ENCODE measurements at places on chromosomes 4 and X.

GRCh38 chr4:85362550-85362949 lies 112.4 kb upstream of the ARHGAP24 start:
- no peak for DNase-seq

DNA sequence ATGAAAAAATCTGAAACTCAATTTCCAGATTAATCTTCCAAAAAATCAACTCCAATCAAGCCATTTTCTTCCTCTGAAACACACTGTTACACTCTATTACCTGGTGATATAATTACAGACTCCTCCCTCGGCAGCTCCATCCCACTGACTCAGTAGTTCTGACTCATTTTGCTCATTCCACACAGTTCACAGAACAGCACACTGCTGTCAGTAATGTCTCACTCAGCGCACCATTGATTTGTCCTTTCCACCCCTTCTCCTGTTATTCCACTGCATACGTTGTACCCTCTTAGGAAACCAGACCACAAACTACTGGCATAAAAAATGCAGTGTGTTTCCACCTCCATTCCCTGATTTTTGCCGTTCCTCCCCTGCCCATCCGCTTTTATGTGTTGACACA lies 212.7 kb downstream of the SLIT2 start:
- DNase-seq: peak; percentile 68

DNA sequence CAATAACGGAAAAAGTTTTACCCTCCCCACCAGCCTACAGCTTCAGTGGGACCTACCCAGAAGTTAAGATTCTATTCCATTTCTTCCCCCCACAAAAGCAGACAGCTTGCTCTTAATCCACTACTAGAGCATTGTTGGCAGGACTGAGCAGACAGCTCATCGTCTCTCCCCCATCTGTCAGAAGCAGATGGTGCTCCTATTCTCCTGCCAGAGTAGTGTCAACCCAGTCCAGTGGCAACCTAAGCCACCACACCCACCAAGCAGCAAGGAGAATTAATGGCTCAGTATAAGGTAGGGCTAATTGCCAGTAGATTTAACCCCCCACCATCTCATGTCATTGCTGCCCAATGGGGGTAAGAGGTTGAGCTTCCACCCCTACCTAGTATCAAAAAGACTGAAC lies 62.0 kb downstream of the AWAT2 start:
- DNase-seq: no peak

DNA sequence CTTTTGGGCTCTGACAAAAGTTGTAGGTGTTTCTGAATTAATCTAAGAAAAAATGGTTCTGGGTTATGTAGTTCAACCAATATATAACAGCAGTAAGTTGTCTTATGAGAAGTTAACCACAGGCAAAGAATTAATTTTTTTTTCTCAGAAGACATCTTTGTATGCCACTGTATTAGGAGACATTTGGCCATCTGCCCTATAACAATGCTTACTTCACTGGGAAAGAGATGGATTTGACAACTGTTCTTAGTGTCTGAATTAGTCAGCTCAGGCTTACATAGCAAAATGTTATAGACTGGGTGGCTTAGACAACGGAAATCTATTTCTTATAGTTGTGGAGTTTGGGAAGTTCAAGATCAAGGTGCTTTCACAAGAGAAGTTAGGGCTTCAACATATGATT lies 508.1 kb downstream of the STIM2 start:
- DNase-seq: no peak

GRCh38 chrX:112577146-112577545 lies 102.6 kb downstream of the LHFPL1 start:
- peak; percentile 1 for DNase-seq

- no peak for DNase-seq
Observed at GRCh38 chrX:23851544-23851943, 56.2 kb downstream of the APOO start.

DNA sequence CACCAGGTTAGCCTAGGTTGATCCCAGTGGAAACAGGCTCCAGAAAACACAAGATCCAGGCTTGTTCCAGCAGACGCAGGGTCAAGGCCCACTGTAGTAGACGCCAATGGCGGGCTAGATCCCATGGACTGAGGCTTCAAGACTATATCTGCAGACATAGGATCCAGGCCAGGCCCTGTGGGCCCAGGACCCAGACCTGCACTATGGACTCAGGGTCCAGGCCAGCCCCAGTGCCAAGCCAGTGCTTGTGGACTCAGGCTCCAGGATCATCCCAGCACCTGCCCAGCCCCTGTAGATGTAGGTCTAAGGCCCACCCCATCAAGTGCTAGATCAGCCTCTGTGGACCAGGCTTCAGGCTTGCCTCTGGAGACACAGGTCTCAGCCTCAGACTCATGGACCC lies 300.9 kb downstream of the CHIC1 start:
- no peak for DNase-seq

DNA sequence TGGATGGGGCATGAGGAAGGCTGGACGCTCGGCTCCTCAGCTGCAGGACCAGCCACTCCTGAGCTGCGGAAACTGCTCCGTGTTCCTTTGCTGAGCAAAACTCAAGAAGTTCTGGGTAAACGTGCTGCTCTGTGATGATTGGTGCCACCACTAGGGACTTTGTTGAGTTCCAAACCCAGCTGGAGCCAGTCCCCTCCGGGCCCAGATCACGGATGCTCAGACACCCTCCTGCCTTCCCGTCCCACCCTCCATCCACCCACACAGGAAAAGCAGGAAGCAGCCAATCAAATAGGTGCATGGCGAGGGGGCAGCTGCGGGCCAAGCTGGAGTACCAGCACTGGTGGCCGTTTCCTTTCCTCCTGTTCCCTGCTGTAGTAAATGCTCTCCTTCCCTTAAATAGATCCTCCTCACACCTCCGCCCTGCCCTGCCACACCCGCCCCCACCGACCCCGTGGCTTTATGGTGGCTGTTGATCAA lies 68.0 kb downstream of the ADRA2C start:
- DNase-seq: no peak

GRCh38 chr4:87011340-87012034 lies 76.7 kb downstream of the AFF1 start:
- peak; percentile 84 for DNase-seq

DNA sequence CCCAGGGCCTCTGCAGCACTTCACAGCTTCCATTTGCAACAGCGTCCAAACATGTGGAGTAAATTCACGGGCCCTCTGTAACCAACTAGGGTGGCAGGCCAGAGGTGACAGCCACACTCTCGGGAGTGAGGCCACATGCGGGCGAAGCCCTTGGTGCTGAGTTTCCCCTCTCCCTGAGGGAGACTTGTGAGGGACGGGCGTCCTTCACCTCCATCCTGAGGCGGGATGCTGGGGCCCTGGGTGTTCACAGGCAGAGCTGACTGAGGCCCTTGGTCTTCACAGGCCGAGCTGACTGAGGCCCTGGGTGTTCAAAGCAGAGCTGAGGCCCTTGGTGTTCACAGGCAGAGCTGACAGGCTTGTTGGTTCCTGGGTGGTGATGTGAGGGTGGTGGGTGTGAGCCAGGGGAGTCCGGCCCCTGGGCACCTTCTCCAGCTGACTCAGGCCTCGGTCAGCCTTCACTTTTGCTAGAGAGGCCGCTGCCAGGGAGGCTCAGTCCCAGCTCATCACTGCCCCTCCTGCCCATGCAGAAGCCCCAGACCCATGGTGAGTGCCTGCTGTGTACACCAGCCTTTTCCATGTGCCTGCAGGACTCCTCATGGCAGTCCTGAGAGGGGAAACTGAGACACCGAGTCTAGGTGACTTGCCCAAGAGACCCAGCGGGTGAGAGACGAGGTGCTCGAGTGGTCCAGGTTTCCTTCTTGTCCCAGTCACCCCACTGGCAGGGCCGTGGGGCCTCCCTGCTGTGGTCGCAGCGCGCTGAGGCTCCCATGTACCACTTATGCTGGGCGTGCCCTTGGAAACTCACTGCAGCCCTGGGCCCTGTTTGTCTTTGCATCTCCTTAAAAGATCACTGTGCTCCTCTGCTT lies 8.5 kb downstream of the WFS1 start:
- DNase-seq: no peak

DNA sequence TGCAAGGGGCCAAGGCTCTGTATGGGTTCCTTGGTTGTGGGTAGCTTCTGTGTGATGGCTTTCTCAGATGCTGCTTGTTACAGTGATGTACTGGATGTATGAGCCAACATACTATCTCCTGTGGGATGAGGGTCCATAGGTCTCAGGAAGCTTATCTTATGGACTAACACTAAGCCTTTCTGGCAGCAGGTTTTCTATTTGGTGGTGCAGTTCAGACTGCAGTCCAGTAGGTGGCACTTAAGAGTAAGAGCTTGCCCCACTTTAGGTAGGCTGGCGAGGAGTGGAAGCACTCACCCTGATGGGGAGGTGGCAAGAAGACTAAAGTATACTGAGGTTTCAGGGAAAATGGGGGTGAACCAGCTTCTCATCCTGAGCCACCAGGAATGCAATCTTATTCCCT lies 306.7 kb upstream of the MAOA start:
- peak; percentile 1 for DNase-seq

DNA sequence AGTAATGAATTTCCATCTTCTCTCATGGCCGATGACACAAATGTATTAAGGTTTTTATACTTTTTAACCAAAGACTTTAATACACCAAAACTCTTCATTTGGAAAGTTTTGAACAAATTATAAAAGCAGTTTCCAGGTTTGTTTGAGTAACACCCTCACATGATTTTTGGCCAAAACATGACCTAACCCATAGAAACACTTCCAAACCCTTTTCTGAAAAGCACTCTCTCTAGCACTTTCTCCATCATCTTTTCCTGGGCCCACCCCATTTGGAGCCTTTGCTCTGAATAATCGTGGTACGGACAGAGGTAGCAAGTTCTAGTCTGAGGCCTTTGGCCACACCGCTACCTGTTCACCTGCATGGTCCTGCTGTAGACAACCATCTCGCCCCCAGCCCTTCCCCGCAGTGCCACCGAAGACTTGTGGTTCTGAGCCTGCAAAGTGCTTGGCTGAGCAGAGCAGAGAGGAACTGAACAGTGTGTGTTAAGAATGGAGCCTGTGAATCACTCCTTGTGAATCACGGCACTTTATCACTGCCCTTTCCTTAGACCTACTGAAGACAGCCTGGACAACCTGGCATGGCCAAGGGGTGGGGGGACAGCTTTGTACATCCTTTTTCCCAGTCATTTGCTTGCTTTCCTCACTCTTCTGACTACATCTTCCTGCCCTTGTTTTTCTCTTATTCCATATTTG lies 181.8 kb downstream of the PTTG2 start:
- DNase-seq: peak; percentile 64

DNA sequence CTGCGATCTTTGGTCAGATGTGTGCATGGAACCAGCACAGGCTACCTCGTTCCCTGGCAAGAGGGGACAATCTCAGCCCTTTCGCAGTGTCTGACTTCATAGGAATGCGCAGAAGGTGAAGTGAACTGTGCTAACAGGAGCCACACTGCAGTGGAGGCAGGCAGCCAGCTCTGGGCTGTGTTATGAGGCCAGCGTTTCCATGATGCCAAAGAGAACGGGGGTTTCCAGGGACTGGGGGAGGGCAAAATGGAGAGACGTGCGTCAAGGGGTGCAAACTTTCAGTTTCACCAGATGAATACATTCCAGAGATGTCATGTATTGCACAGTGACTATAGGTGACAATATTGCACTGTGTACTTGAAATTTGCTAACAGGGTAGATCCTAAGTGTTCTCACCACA lies 30.4 kb downstream of the CLDN34 start:
- no peak for DNase-seq

DNA sequence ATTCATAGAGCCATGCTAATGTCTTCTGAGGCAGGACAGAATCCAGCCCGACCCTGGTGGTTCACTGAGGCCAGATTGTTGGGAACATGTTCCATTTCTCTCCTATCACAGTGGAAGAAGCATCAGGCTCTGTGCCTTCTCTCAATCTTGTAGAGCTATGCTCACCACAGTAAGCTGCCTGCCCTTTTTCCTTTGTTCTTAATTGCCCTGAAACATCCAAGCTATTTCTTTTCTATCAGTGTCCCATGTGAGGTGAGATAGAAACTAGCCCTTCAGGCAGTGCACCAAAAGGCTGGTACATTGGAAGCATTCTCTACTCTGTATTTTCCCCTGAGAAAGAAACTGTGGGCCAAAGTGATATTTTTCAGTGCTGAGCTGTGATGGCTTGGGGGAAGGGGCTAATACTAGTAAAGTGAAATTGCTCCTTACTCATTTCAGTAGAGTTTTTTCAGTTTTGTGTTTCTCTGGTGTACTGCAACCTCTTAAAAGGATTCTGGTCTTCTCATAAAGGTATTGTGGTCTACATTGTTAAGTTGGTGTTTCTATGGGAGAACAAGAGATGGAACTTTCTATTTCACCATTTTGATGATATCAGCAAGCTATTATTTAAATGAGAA lies 611.2 kb downstream of the RPA4 start:
- no peak for DNase-seq

GRCh38 chrX:12308420-12308819 lies 170.1 kb downstream of the FRMPD4 start:
- no peak for DNase-seq

DNA sequence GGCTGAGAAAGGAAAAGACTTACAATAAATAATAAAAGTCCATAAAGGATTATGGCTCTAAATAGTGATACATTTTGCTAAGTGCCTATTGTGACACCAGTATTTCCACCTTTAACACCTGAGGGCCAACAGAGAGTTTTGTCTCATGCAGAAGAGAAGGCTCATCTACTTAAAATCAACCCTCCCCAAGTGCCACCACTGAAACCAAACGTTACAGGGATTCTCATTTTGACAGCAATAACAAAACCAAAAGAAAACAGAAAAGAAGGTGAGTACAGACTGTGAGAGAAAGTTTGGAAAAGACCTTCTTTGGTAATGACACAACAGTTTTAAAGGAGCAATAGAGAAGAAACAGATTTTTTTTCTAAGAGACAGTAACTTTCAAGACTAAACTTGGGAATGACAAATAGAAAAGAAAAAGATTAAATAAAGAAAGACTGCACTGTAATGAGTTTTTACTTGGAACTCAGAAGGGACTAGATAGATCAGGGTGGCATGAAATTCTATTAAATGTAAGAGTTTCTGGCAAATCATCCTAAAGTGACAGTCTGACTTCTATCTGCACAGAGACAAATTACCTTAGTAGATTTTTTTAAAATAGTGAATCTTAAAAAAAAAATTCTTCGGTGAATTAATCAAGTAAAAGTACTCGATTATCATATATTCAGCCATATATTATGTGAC lies 109.7 kb downstream of the ZNF827 start:
- no peak for DNase-seq

DNA sequence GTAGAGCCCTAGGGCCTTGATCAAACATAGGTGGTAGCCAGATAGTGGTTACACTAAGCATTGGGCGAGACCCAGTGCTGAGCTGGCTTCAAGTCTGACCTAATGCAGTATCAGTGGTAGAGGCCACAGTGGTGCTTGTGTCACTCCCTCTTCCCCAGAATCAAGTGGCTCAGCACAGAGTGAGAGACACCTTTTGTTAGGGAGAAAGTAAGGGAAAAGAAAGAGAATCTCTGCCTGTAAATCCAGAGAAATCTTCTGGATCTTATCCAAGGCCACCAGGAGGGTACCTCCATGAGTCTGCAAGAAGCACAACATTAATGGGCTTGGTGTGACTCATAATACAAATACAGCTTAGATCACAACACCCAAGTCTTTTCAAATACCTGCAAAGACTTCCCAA lies 117.7 kb upstream of the SLC6A14 start:
- no peak for DNase-seq

- no peak for DNase-seq
Observed at GRCh38 chrX:28549838-28550237, 37.4 kb upstream of the IL1RAPL1 start.

Measured in HCEC 1CT (cell line).